Ovary (tissue), 10 donors: ENCODE measurements at places on chromosomes 3 and 15. TPM values are rescaled to one million over a fixed set of nuclear protein-coding genes. Genes with fewer than 3 reads are reported as not detected.

DNA sequence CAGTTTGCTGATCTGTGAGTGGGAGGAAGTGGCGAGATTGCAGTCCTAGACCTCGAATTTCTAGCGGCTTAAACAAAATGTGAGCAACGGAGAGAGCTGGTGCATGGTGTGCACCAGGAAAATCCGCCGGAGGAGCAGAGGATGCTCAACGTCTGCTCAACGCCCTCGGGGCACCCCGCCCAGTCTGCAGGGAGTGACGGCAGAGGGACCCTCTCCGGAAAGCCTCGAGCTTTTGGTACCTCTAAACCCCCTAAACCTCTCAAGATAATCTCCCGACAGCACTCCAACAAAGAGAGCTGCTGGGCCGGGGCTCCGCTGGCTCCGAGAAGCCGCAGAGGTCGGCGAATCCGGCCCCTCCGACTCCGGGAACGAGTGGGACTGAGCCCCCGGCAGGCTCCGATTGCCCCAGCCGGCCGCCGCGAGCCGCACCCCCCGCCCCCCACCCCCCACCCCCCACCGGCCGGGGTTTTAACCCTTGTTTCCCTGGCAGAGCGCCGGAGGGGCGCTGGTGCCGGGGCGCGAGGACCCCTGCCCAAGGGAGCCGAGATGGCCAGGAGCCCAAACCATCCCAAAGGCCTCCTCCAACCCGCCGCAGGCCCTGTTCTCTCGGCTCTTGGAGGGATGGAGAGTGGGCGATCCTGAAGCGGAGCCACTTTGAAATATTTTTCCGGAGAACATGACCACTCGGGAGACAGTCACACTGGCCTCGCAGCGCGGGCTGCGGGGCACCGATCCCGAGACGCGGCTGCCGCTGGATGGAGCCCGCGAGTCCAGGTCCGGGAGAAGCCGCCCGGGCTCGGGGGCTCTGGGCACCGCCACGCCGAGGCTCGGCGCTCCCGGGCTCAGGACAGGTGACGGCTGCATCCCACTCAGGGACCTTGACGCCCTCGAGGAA lies 1.5 kb downstream of the MEGF11 start:
- no peak overlapping the region for H3K27ac ChIP-seq
- no peaks in the 10 kb centered on the region for H3K27me3 ChIP-seq
- DNase-seq, result peak; percentile 53
- H3K36me3 ChIP-seq, result no peaks in the 10 kb centered on the region

- no peaks in the 10 kb centered on the region for H3K4me1 ChIP-seq
- no peak for DNase-seq
- H3K4me3 ChIP-seq, result no peak overlapping the region
Measured at GRCh38 chr3:151328298-151328995, 902 bp downstream of the P2RY13 start.

GRCh38 chr3:69425249-69425648 lies 39.4 kb upstream of the FRMD4B start:
- no peak overlapping the region for H3K4me3 ChIP-seq
- H3K27ac ChIP-seq, result no peak overlapping the region
- no peaks in the 10 kb centered on the region for H3K36me3 ChIP-seq
- DNase-seq, result no peak
- no peaks in the 10 kb centered on the region for H3K27me3 ChIP-seq
- no peaks in the 10 kb centered on the region for H3K4me1 ChIP-seq

- H3K4me1 ChIP-seq, result peaks cover 12% of the 10 kb centered on the region
- no peaks in the 10 kb centered on the region for H3K27me3 ChIP-seq
- no peaks in the 10 kb centered on the region for H3K36me3 ChIP-seq
- DNase-seq, result no peak
- no peak overlapping the region for H3K27ac ChIP-seq
Measured at GRCh38 chr15:98755138-98755537, 106.8 kb downstream of the IGF1R start.

DNA sequence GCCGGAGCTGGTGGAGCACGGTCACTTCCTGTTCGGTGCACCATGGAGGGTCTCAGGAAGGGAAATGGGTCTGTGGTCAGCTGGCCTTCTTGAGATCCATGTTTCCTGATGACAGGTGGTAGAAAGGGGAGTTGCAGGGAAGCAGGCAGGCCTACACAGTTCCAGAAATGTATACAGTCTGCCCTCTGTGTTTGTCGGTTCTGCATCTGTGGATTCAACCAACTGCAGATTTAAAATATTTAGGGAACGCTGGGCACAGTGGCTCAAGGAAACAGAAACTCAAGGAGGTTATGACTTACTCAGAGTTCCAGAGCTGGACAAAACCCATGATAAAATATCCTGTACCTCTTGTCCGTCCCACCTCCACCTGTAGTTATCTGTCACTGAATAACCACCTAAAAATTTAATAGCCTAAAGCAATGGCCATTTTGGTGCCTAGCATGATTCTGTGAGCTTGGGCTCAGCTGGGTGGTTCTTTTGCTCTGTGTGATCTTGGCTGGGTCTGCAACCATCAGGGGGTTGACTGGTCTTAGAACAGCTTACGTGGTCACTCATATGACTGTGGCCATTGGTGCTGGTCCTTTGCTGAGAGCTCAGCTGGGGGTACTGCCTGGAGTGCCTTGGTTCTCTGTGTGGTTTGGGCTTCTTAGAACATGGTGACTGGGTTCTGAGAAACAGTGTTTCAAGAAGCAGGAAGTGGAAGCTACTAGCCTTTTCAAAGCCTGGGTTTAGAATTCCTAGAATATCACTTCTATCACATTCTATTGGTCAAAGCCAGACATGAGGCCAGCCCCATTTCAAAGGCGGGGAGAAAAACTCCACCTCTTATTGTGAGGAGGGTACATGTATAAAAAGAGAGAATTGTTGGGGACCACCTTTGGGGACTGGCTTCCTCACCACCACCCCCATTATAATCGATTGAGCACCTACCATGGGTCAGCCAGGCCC lies 239.7 kb upstream of the BHLHE40 start:
- H3K36me3 ChIP-seq, result no peaks in the 10 kb centered on the region
- H3K27ac ChIP-seq, result no peak overlapping the region
- peaks cover 13% of the 10 kb centered on the region for H3K4me1 ChIP-seq
- no peaks in the 10 kb centered on the region for H3K27me3 ChIP-seq
- H3K4me3 ChIP-seq, result no peak overlapping the region

The TAGLN3 gene
- not detected for total RNA-seq

The TM4SF1 gene
- 35.6 TPM for total RNA-seq

DNA sequence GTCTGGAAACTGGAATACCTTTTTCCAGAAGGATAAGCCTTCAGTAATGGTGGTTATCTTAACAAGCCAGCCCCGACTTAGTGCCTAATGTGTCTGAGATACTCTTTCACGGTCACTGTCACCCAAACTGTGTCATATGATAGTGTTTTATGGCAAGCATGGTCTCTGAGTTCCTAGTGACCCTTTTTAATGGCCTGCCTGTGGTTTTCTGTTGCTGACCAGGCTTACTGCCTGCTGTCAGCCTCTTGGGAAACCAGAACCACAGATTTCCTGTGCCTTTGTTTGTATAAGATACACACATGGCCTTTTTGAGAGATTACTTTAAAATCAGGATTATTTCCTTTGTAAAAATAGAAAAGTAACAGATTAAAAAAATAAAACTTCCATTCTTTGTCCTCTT lies 22.4 kb downstream of the HPS3 start:
- H3K4me3 ChIP-seq, result no peak overlapping the region
- no peaks in the 10 kb centered on the region for H3K4me1 ChIP-seq
- no peak for DNase-seq
- no peak overlapping the region for H3K27ac ChIP-seq

DNA sequence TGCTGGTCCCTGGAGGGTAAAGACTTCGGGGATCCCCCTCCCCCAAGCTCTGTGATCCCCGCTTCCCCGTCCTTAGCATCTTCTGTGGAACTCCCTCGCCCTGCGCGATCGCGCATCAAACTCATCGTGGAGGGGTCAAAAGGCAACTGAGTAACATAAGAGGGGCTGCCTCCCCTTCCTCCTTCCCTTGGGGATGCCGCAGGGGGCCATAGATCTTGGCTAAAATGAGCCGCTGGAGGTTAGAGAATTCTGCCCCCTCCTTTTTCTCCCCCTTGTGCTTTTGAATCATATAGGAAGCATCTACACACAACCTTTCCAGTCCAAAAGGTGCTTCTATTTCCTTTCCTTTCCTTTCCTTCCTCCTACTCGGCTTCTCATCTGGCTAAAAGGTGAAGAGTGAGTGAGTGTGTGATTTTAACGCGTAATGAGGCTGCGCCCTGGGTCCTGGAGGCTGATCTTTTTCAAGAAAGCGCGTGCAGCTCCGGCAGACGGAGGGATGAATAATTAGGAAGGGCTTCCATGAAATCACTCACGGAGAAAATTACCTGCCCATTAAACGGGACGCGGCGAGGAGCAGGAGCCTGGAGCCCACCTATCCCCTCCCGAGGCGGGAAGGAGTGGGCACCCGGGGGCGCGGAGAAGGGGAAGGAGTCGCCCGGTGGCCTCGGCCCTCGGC lies 831 bp upstream of the ROBO2 start:
- H3K36me3 ChIP-seq, result no peaks in the 10 kb centered on the region
- H3K27ac ChIP-seq, result peak overlapping the region; percentile 85
- H3K4me1 ChIP-seq, result peaks cover 4% of the 10 kb centered on the region
- DNase-seq, result no peak
- H3K27me3 ChIP-seq, result no peaks in the 10 kb centered on the region
- H3K4me3 ChIP-seq, result peak overlapping the region; percentile 40

GRCh38 chr3:101036676-101037075 lies 43.5 kb upstream of the ABI3BP start:
- no peak overlapping the region for H3K27ac ChIP-seq
- no peak for DNase-seq
- no peaks in the 10 kb centered on the region for H3K27me3 ChIP-seq
- no peaks in the 10 kb centered on the region for H3K36me3 ChIP-seq

DNA sequence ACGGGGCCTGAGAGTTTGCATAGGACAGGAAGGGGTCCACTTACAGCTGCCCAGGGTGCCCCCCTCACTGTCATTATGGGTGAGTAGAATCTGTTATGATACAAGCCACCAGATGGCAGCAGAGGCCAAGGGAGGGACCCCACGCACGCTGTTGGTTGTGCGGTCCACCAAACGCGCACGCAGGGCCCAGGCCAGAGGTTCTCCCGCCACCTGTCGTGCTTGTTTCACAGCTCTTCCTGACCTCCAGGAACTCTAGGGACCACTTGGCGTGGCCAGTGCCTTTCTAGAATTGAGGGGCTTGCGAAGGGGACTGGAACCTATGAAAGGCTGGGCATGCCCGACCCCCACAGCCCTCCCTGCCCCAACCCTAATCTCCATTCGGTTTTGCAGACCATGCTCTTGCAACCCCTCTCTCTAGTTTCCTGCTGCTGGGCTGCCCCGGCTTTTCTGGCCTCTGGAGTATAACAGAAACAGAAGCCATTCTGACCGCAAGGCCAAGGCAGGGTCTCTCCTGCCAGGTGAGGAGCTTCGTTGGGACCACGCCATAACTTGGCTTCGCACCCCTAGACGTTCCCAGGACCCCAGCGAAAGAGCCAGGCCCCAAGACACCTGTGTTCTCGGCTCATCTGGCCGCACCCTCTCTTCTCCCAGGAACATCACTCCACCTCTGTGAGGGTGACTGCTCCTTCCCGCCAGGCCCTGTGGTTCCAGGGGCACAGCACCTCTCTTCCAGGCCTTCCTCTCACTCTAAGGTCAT lies 46.0 kb downstream of the ALDH1L1 start:
- no peaks in the 10 kb centered on the region for H3K4me1 ChIP-seq
- peak; percentile 78 for DNase-seq
- no peak overlapping the region for H3K27ac ChIP-seq
- no peaks in the 10 kb centered on the region for H3K36me3 ChIP-seq
- no peaks in the 10 kb centered on the region for H3K27me3 ChIP-seq

The TEX9 gene
- total RNA-seq, result 13.7 TPM

The CPN2 gene
- not detected for total RNA-seq

DNA sequence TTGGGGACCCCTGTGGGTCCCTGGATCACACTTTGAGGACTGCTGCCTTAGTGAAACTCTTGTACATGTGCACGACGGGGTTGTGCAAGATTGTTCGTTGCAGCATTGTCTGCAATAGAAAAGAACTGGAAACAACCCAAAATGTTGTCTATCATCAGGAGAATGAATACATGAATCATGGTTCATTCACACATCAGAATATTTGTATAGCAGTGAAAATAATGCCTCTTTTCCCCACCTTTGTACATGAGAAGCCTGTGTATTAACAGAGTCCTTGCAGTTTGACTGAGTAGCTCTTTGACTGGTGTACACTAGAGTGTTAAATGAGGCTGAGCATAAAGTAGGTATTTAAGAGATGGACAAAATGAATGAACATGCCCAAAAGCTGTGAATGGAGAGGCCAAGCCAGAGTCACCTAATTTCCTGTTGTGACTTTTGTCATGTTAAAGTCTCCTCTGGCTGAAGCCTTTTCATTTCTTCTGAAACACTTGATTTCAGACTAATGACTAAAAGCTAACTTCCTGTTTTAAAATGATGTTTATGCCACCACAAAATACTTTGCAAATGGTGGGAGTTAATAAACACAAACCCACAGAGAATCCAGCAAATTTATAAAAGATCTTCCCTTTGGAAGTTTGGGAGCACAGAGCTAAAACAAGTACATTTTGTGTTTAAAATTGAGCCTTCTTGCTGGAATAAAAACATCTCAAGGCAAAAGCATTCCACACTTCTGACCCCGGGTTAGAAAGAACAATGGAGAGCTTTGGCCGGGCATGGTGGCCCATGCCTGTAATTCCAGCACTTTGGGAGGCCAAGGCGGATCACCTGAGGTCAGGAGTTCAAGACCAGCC lies 20.6 kb upstream of the USP3 start:
- no peak for DNase-seq
- H3K36me3 ChIP-seq, result no peaks in the 10 kb centered on the region
- peaks cover 6% of the 10 kb centered on the region for H3K4me1 ChIP-seq
- H3K27ac ChIP-seq, result no peak overlapping the region
- no peak overlapping the region for H3K4me3 ChIP-seq

DNA sequence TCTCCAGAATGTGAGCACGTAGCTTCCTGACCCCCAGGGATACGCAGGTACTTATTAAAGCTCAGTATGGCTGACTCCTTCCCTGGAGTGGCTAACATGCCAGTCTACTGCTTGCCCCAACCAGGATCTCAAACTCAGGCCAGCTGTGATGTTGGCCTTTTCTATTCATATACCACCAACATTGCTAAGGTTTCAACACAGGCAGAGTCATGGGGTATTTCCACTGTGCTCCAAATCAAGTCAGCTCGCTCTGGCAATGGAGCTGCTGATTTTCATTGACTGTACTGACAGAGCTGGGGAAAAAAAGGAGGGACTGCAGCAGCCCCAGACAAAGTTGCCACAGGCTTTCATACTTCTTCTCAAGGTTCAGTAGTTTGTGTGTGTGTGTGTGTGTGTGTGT lies 87.0 kb downstream of the CFAP20DC start:
- H3K4me1 ChIP-seq, result peaks cover 3% of the 10 kb centered on the region
- no peak for DNase-seq
- H3K27ac ChIP-seq, result no peak overlapping the region

- H3K27me3 ChIP-seq, result no peaks in the 10 kb centered on the region
- H3K27ac ChIP-seq, result no peak overlapping the region
- no peaks in the 10 kb centered on the region for H3K4me1 ChIP-seq
- DNase-seq, result no peak
- no peak overlapping the region for H3K4me3 ChIP-seq
Measured at GRCh38 chr15:26889298-26889898, 22.5 kb downstream of the GABRA5 start.

- peaks cover 8% of the 10 kb centered on the region for H3K4me1 ChIP-seq
- DNase-seq, result no peak
- no peak overlapping the region for H3K4me3 ChIP-seq
- no peaks in the 10 kb centered on the region for H3K27me3 ChIP-seq
Measured at GRCh38 chr3:176969506-176969905, 227.8 kb downstream of the TBL1XR1 start.

- H3K4me1 ChIP-seq, result peaks cover 7% of the 10 kb centered on the region
- H3K27me3 ChIP-seq, result no peaks in the 10 kb centered on the region
- H3K4me3 ChIP-seq, result no peak overlapping the region
Measured at GRCh38 chr3:106126067-106126845, 257.4 kb upstream of the CBLB start.
